HFFc6 (cell line): ENCODE measurements at places on chromosomes 11 and 22.

GRCh38 chr22:38618682-38619081 is 37.5 kb downstream of the FAM227A start:
- no peak for DNase-seq

- no peak for DNase-seq
Observed at GRCh38 chr11:74147199-74147929, 23.4 kb downstream of the C2CD3 start.

- peak; percentile 83 for DNase-seq
Observed at GRCh38 chr11:130908770-130909625, 7.3 kb downstream of the SNX19 start.

DNA sequence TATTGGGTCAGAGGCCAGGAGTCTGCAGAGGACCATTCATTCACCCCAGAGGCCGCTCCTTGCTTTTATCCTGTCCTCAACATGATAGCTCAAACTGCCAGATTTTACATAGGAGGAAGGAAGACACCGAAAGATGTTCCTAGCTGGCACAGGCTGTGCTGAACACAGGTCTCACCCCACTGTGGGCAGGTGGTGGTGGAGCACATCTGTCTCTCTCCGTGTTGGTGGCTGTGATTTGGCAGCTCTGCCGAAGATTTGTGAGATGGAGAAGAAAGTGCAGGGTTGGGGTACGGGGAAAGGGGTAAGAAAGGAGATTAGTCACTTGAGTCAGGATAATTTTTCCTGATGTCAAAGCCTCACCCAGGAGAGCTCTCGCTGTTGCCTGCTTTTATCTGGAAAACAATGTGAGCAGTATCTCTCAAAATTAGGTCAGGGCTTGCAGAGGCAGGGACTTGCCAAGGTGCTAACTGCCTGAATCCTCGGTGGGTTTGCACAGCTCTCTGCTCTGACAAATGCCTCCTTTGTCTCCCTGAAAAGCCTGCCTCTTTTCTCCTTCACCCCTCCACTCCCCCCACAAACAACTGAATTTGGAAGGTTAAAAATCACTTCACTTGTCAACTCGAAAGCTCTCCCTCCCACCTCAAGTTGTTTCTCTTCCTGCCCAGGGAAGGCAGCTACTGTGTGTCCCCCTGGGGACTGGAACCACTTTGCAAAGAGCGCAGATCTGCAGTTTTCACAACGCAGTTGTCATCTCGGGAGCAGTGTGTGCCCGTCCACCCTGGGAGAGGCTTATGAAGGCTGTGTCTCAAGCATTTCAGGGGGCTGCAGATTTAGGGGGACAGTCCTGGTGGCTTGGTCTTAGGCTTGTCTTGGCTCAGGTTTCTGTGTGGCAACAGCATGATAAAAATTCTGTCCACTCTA is 299.7 kb downstream of the ST3GAL4 start:
- DNase-seq: no peak

DNA sequence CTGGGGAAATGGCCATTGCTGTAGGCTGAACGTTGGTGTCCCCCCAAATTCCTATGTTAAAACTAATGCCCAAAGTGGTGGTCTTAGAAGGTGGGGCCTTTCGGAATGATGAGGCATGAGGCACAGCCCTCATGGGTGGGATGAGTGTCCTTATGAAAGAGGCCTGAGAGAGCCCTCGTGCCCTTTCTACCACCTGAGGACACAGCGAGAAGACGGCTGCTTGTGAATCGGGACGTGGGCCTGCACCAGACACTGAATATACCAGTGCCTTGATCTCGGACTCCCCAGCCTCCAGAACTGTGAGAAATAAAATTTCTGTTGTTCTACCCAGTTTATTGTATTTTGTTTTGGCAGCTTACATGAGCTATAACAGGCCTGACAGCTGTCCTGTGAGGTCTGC is 162.9 kb upstream of the B3GAT1 start:
- no peak for DNase-seq

DNA sequence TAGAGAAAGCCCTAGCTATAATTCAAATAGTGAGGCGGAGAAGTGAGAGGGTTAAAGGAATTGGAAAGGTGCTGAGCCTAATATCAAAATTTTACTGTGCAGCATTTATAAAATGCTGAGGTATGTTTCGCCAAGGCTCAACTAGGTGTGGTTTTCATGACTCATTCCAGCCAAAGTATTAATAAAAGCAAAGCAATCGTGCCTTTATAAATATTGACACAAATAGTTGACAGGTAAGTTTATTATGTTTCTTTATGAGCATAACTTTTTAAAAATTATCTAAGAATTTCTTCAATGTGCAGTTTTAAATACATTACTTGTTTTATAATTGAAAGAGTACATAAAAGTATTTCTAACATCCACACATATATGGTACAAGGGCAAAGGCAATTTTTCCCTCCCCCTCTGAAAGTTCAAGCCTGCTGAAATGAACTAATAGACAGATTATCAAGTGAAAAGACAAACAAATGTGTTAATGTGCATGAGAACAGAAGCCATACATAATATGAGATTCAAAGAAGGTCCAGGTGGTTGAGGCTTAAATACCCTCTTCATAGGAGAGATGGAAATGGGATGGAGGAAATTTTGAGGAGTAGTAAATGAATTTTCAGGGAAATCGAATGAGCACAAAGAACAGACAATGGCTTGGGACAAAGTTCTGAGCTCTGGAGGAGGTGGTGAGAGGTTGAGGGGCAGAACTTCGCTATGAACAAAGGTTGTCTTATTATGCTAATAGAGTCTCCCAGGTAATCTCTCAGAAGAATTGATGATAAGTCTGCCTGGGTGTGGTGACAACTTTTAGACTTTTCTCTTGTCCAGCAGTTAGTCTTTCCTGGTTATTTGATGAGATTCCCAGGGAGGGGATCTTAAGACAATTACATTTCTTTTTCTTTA is 326.5 kb downstream of the BUD13 start:
- DNase-seq: no peak

DNA sequence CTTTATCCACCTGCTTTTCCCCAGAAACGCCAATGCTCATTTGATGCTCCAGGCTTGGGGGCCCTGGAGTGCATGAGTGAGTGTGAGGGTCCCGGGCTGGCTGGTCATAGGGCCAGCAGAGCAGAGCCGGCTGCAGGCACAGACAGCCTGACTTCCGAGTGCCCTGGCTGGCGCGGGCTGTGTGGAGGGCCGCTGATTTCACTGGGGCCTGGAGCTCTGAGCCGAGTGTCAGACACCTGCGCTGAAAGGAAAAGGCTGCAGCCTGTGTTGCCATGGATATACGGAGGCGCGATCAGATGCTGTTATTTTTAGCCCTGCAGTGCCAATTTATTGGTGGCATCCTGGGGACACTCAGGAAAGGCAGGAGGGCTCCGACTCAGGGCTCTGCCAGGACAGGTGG is 87.6 kb downstream of the ST3GAL4 start:
- DNase-seq: no peak

DNA sequence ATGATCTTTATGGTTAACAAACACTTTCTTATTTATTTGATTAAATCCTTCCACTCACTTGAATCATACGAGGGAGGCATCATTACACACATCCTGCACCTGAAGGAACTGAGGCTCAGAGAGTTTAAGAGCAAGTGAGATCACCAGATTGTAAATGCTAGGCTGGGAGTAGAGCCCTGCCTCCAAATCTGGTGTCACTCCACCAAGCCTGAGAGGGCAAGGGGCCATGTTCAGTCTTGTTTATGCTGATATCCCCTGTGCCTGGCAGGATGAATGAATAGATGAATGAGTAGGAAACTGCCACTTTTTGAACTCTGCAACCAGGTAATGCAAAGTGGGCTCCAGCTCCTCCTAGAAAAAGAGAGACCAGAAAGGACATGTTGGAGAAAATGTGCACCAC is 59.1 kb downstream of the RASSF10 start:
- no peak for DNase-seq

DNA sequence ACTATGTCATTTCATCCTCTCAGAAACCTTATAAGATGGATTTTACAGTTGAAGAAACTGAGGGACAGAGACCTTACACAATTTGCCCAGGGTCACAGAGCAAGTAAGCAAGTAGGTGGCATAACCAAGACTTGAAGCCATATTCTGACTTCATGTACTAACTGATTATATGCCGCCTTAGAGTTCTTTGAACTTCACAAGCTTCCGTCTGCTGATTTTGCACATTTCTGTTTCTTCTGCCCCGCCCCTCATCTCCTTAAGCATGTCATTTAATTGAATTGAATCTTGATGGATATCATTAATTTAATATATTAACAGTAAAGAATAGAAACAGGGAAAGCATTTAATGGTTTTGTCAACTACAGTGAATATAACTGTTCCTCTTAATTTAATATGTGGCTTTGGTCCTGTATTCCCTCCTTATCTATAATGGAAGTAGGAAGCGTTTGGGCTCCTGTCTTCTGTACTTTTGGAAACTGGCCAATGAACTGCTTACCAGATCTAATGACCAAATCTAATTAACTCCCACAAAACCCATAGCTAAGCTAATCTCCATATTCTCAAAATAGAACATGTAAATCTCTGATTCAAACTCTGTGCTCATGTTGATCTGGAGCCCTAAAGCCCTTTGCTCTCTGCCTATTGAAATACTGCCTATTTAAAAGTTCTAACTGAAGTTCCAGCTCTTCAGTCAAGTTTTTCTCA is 30.4 kb downstream of the SIK2 start:
- DNase-seq: no peak

DNA sequence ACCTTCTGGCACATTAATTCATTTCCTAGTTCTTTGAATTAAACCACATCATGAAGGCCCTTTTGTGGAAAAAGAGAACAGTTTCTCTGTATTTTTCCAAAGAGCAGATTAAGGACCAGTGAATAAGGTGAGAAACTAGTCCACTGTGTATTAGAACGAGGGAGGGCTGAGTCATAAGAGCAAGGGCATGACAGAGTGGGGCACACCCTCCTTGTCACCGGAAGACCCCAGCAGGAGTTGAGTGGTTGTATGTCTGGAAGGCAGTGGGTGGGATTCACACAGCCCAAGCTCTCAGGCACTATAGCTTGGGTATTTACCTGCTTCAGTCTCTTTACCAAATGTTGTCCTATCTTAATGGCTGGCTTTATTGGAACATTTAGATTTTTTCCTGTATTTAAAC is 86.8 kb downstream of the BMAL1 start:
- DNase-seq: no peak

DNA sequence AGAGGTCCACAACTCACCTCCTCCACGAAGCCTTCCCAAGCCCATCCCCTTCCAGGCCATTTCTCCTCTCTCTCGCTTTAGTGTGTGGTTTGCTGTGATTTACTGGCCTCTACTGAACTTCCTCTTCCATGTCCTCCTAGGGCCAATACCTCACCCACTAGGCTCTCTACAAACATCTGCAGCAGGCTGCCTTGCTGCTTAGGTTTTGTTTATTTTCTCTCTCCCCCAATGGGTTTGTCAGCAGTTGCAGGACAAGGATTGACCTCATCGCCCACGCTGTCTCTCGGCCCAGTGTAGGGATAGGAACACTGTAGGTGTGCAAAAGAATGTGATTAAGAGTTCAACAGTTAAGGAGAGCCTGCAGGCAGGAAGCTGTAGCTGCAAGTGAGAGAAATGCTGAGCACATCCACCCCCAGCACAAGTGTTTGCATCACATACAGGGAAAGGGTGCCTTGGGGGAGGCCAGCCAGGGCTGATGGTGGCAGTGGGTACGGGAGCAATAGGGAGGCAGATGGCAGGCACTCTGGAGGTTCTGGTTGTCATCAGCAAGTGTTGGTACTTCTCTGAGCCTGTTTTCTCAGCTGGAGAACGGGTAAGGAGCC is 1.4 kb downstream of the PC start:
- DNase-seq: peak; percentile 50

- DNase-seq: no peak
Observed at GRCh38 chr22:48950151-48950915, 877.3 kb downstream of the BRD1 start.

DNA sequence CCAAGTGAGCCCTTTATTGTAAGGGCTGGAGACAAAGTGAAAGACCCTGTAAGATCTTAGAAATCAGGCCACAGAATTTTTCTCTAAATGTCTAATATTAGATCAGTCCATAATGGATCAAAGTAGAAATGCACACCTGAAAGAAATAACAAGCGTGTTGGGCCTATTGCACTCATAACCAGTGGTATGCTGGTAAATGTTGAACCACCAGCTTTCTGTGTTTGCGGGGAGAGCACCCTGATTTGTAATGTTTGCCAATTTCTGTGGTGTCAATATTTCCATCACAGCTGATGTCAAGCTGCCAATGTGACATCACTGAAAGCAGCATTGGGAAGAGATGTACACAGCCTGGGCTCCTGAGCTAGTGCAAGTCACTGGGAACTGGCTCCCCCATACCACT is 46.2 kb downstream of the ENDOD1 start:
- DNase-seq: no peak

DNA sequence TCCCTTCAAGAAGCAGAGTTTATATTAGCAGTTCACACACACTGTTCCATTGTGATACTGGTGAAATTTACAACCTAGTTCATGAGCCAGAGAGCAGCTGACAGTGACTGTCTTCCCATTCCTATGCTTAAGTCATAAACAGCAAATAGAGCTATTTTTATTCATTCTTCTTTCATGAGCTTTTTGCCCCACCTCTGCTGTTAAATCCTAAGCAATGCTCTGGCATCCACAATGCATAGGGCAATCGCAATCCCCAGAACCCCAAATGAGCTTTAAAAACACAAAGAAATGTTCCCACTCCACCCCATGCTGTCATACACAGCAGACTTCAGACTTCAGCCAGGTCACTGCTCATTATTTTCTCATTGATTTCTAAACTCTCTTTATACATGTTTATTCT is 307.5 kb downstream of the ETS1 start:
- peak; percentile 39 for DNase-seq

DNA sequence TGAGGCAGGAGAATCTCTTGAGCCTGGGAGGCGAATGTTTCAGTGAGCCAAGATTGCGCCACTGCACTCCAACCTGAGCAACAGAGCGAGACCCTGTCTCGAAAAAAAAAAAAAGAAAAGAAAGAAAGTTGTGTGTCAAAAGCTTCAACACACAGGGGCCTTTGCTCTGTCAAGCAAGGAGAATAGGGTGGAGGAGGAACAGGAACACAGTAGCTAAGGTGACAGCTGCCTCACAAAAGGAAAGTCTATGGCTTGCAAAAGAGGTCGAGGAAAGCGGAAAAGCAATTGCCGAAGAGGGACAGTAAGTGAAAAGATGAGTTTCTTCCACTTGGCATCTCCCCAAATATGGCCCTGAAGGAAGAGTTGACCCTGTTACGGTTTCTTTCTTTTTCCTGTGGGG is 26.5 kb upstream of the TMA7B start:
- DNase-seq: no peak

GRCh38 chr11:69939551-69940245 is 120.5 kb upstream of the FGF3 start:
- no peak for DNase-seq

DNA sequence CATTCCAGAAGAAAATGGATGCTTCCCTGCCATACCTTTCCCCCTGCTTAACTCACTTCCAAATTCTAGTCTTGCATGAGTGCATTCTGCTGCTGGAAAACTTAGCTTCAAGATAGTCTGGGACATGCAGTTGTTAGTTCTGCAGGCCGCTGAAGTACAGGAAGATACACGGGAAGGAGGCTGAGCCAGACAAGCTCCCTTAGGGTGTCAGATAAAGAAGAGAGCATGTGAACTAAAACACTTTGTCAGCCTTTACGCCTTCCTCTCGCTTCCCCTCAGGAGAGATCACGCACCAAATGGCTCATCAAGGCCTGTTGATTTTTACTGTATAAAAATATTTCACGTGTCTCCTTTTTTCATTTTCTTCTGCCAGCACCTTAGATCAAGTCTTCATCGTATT is 420.7 kb downstream of the INSC start:
- no peak for DNase-seq
